ENCODE measurements at places on chromosomes 7 and 10. TPM values are rescaled to one million over a fixed set of nuclear protein-coding genes. Genes with fewer than 3 reads are reported as not detected.

DNA sequence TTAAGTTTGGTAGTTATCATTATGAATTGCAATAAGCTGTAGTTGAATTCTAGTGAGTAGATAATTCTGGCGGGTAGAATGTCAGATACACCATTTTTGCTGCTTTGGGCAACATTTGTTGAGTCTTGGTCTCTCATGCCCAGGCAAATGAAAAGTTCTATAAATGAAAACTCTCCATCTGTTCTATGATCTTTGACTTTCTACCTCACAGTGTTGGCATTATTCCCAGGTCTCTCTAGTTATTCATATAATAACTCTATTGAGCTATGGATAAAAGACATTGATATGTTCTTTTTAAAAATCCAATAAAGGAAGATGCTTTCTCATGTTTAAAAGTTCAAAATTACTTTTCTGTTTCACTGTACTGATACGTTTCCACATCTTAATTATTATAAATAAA, 415.3 kb upstream of the SEMA3D start:
- H3K4me1 ChIP-seq: no peaks in the 10 kb centered on the region
- no peak for DNase-seq
- no peaks in the 10 kb centered on the region for H3K36me3 ChIP-seq

DNA sequence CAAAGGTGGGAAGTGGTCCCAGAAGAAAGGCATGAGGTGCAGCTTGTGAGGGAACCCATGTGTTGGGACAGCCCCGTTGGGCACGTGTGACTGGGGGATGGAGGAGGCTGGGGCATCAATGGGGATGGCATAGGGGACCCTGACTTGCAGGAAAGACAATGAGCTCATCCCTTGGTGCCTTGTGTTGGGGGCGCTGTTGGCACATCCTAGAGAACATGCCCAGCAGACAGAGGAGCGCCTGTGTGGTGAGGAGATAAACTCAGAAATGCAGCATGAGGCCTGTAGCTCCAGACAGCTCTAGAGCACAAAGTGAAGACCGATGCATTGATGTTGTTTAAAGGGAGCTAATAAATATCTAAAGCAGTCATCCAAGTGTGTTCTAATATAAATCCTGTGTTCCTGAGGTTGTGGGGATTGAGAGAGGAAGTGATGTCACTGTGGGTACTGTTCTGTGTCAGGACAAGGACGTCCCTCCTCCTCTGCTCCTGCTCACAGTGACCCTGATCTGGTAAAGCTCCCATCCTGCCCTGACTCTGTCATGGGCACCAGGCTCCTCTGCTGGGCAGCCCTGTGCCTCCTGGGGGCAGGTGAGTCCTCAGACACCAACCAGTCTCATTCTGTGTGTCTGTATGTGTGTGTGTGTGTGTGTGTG, 126.1 kb upstream of the PRSS58 start:
- peaks cover 4% of the 10 kb centered on the region for H3K27me3 ChIP-seq
- peaks cover 7% of the 10 kb centered on the region for H3K4me1 ChIP-seq
- no peak for DNase-seq
- H3K36me3 ChIP-seq: no peaks in the 10 kb centered on the region
- H3K4me3 ChIP-seq: no peak overlapping the region
- H3K27ac ChIP-seq: no peak overlapping the region

GRCh38 chr7:1709900-1710299, 39.8 kb downstream of the ELFN1 start:
- no peaks in the 10 kb centered on the region for H3K27me3 ChIP-seq
- no peak overlapping the region for H3K4me3 ChIP-seq
- H3K36me3 ChIP-seq: no peaks in the 10 kb centered on the region
- no peak for DNase-seq
- no peaks in the 10 kb centered on the region for H3K4me1 ChIP-seq
- no peak overlapping the region for H3K27ac ChIP-seq

DNA sequence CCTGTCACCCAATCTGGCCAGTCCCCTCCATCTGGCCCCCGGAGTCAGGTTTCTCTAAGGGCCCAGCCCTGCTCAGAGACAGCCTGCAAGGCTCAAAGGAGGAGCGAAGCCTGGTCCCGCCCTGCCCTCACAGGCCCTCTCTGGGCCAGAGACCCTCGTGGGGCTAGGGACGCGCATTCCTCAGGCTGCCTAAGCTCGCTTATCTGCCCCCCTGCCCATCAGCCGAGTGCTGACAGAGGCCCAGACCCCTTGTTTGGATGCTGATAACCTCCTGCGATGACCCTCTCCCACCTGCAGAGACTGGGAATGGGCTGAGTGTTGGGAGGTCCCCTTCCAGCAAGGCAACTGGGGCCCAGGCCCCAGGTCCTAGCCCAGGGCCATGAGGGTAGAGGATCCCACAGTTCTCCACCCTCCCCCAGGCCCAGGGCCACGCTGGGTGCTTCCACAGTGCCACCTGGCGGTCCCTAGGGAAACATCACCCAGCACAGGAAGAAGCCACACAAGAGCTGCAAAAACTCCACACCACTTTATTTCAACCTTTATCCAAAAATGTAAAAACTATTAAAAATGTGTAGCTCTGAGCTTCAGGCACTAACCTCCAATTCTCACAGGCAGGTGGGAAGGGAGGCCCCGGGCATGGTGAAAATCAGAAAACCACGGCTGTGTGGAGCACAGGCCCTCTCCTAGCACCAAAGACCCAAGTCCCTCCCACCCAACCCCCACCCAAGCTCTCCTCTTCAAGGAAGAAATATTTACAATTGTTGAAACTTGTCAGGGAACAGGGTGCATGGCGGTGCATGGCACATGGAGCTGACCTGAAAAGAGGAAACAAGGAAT, 2.2 kb downstream of the NPM3 start:
- H3K36me3 ChIP-seq: peaks cover 17% of the 10 kb centered on the region
- H3K27ac ChIP-seq: no peak overlapping the region
- H3K27me3 ChIP-seq: peaks cover 34% of the 10 kb centered on the region
- no peak overlapping the region for H3K4me3 ChIP-seq
- DNase-seq: peak; percentile 79

DNA sequence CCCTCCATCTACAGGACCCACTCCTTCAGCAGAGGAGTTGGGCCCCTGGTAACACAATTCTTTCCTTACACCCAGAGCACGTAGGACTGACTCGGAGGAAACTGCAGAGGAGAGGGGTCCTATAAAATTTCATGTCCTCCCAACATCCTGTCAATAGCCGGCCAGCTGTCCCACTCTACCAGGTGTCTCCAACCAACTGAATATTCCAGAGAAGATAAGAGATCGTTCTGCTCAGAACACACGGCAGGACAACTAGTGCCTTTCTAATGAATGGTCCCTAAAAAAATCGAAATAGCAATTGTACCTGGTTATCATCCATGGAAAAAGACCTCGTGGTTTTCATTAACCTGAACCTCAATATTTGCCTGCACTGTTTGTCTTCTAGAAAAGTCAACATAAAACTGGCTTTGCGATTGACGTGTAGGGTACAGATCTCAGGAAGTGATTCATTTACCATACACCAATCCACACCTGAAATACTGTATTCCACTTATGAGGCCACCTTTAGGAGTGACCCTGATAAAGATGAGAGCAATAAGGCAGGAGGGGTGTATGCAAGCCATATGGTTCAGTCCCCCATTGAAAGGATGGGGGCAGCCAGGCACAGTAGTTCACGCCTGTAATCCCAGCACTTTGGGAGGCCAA, 111.7 kb downstream of the PARP12 start:
- DNase-seq: no peak
- H3K36me3 ChIP-seq: no peaks in the 10 kb centered on the region
- H3K4me1 ChIP-seq: no peaks in the 10 kb centered on the region
- H3K27me3 ChIP-seq: no peaks in the 10 kb centered on the region
- no peak overlapping the region for H3K4me3 ChIP-seq
- H3K27ac ChIP-seq: no peak overlapping the region

DNA sequence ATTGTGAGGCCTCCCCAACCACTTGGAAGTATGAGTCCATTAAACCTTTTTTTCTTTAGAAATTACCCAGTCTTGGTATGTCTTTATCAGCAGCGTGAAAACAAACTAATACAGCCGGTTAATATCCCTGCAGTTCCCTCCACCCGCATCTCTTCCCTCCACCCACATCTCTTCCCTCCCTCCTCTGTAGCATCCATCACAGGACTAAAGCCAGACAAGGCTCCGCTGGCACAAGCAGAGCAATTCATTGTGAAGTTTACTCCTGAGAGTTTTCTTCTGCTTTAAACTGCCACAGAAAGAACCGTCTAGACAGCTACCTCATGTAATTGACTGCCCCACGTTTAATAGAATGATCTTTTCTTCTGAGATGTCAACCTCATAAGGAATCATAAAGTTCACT, 131.5 kb downstream of the KIAA1217 start:
- DNase-seq: no peak
- H3K27me3 ChIP-seq: no peaks in the 10 kb centered on the region
- H3K4me3 ChIP-seq: no peak overlapping the region
- H3K27ac ChIP-seq: no peak overlapping the region

- peak; percentile 76 for DNase-seq
- peaks cover 3% of the 10 kb centered on the region for H3K27me3 ChIP-seq
- H3K27ac ChIP-seq: no peak overlapping the region
- no peaks in the 10 kb centered on the region for H3K4me1 ChIP-seq
These were observed 30.6 kb downstream of the CISD1 start for GRCh38 chr10:58299580-58299979.

DNA sequence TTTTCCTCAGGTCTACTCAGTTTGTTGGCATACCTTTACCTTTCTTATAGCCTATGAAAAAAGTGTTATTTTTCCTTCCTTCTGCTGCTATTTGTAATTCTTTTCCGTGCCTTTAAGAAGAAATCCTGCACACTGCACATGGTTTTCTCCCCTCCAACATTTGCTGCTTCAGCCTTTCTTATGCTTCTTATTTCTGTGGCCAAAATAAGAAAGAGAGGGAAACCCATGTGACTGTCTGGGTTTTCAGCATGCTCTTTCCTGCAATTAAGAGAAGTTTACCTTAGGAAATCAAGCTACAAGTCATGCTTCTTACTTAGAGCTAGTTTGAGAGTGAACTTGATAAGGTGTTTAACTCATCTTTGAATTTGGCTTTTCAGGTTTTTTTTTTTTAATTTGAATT, 11.0 kb downstream of the TBC1D12 start:
- H3K27ac ChIP-seq: no peak overlapping the region
- no peaks in the 10 kb centered on the region for H3K36me3 ChIP-seq
- no peaks in the 10 kb centered on the region for H3K27me3 ChIP-seq
- H3K4me1 ChIP-seq: no peaks in the 10 kb centered on the region
- H3K4me3 ChIP-seq: no peak overlapping the region
- no peak for DNase-seq

DNA sequence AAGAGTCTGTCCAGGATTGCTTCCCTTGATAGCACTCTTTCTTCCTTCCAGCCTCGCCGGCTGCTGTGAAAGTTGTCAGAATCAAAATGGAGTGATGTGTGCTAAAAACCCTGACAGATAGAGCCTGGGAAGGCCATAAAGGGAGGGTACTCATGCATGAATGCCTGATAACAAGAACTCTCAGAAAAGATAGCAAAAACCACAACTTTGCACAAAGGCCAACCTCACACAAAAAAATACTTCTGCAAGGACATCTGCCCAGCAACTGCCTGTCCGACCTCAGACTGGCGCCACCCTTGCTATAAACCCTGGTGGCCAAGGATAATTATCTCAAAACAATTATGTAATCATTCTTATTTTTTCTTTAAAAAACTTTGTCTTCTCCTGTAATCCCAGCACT, 133.2 kb upstream of the SVIL start:
- peaks cover 4% of the 10 kb centered on the region for H3K4me1 ChIP-seq
- no peaks in the 10 kb centered on the region for H3K36me3 ChIP-seq
- H3K27ac ChIP-seq: no peak overlapping the region
- no peaks in the 10 kb centered on the region for H3K27me3 ChIP-seq

DNA sequence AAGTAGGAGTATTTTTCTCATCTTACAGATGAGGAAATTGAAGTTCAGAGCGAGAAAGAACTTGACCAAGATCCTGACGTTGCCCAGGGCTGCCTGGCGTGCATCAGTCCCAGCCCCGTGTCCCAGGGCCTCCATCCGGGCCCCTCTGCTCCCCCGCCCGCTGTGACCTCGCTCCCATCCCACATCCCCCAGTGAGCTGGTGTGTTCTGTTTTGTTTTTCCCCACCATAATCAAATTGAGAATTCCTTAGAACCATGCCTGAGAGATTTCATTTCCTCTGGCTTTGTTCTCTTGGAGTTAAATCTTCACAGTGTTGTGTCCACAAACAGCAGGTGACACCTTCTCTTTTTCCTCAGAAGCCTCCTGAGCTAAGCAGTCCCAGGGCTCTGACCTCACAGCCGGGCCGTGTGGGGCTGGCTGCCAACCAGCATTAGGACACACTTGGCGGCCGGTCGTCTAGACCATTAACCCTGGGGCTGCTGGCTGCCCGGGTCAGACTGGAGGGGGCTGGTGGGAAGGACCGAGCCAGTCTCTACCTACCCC, 44.3 kb downstream of the PFKP start:
- H3K27ac ChIP-seq: no peak overlapping the region
- no peak for DNase-seq
- H3K27me3 ChIP-seq: no peaks in the 10 kb centered on the region
- no peak overlapping the region for H3K4me3 ChIP-seq

DNA sequence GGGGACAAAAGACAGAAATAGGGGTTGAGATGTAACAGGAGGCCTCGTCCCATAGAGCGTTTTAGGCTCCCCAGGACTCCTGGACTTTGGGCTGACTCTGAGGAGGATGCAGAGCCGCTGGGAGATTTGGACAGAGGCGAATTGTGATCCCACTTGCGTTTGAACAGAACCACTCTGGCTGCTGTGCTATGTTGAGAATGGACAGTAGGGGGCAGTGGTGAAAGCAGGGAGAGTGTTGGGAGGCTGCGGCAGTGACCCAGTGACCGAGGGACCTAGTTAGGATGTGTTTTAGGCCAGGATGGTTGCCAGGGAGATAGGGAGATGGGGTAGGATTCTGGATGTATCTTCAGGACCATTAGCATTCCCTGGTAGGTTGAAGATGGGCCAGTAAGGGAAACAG, 271.6 kb downstream of the CCDC3 start:
- no peak overlapping the region for H3K27ac ChIP-seq
- peaks cover 13% of the 10 kb centered on the region for H3K36me3 ChIP-seq

DNA sequence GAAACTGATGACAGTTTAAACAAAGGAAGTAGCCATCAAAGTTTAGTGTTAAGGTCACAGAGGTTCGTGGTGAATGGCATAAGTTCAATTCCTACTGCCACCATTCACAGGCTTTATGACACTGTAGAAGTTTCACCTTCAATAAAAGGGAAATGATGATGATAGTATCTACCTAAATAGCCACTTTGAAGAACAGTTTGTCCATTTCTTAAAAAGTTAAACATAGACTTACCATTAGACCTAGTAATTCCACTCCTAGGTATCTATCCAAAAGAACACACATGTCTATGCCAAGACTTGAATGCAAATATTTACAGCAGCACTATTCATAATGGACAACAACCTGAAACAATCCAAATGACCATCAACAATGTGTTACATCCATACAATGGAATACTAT, 18.9 kb upstream of the GSTK1 start:
- no peaks in the 10 kb centered on the region for H3K36me3 ChIP-seq
- peaks cover 9% of the 10 kb centered on the region for H3K4me1 ChIP-seq
- no peak overlapping the region for H3K4me3 ChIP-seq
- DNase-seq: no peak

The AMZ1 gene
- total RNA-seq: 14.6 TPM

The VWA2 gene
- total RNA-seq: not detected

The CUZD1 gene
- total RNA-seq: 3.0 TPM

The BLVRA gene
- 6.9 TPM for total RNA-seq
